Fibroblast of skin of right quadriceps (primary cell): ENCODE measurements at places on chromosomes 6 and 20.
A peak's percentile ranks its signal among the peaks of the same experiment; 100 is the strongest.

DNA sequence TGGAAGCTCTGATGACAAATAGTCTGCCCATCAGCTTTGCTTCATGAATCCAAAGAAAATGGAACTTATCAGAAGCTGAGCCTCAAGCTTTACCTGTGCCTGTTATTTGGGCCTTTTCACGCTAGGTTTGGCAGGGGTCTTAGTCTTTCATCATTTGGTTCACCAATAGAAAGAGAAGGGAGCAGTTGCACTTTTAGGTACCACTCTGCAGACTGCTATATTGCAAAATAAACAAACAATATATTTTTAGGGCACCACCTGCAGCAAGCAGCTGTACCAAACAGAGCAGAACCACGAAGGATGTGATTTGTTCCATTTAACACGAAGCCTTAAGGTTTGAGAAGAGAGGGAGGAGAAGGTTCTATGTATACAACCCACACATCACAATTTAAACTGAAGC lies 291.4 kb upstream of the RNF217 start:
- no peak for DNase-seq

DNA sequence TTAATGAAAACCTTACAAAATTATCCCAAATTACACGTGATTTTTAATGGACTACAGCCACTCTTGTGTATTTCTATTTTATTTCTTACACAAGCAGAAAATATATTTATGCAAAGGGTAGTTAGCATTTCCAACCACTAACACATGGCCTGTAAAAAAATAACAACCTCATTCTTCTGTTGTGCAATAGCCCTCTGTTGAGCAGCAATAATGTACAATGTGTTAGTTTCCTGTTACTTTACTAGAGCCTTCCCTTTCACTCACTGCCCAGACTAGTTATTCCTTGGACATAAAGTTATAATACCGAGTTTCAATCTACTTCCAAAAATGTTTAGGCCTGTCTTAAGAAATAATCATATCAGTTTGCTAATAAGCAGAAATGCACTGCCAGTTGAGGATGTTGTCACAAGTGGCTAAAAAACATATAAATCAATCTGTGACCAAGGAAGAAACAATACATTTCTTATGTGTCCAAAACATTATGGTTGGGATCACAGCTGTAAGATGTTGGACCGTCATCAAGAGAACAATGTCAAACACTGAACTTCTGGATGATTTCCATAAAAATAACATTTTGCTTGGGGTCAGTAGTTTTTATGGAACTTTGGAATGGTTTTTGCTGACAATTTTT lies 73.6 kb upstream of the RNF146 start:
- DNase-seq: peak; percentile 69

- no peak for DNase-seq
Observed at GRCh38 chr20:11719153-11719552, 198.5 kb upstream of the BTBD3 start.

DNA sequence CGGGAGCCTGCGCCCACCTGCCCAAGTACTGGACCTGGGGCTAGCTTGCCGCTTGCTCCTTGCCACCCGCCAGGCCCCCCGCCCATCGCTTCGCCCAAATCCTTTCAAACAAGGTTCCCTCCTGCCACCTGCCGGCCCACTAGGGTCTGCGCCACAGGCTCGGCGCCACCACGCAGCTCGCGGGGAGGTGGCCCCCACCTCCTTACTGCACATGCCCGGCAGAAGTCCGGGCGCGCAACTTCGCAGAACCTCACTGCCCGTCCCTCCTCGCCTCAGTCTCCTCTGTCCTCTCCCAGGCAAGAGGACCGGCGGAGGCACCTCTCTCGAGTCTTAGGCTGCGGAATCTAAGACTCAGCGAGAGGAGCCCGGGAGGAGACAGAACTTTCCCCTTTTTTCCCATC lies 11.2 kb downstream of the GNAS-AS1 start:
- DNase-seq: peak; percentile 23

- no peak for DNase-seq
Observed at GRCh38 chr6:165834613-165835259, 171.7 kb upstream of the PDE10A start.

GRCh38 chr6:168404560-168404959 lies 36.4 kb upstream of the SMOC2 start:
- DNase-seq: no peak

- no peak for DNase-seq
Observed at GRCh38 chr20:5688431-5688972, 61.7 kb upstream of the SHLD1 start.

- no peak for DNase-seq
Observed at GRCh38 chr6:7703148-7703680, 22.7 kb upstream of the BMP6 start.

- DNase-seq: no peak
Observed at GRCh38 chr6:1372690-1373089, 16.7 kb upstream of the FOXF2 start.

GRCh38 chr6:82097676-82098075 lies 149.9 kb downstream of the IBTK start:
- DNase-seq: no peak

- DNase-seq: no peak
Observed at GRCh38 chr6:47342824-47343223, 33.1 kb upstream of the TNFRSF21 start.

DNA sequence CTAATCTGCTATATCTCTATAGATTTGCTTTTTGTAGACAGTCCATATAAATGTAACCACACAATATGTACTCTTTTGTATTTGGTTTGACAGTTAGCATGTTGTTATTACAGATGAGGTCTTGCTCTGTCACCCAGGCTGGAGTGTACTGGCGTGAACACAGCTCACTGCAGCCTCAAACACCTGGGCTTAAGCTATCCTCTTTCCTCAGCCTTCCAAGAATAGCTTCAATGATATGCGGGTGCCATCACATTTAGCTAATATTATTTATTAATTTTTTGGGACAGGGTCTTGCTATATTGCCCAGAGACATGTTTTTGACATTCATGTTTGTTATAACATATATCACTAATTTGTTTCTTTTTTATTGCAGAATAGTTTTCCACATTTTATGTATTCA lies 10.8 kb downstream of the REPS1 start:
- DNase-seq: no peak

DNA sequence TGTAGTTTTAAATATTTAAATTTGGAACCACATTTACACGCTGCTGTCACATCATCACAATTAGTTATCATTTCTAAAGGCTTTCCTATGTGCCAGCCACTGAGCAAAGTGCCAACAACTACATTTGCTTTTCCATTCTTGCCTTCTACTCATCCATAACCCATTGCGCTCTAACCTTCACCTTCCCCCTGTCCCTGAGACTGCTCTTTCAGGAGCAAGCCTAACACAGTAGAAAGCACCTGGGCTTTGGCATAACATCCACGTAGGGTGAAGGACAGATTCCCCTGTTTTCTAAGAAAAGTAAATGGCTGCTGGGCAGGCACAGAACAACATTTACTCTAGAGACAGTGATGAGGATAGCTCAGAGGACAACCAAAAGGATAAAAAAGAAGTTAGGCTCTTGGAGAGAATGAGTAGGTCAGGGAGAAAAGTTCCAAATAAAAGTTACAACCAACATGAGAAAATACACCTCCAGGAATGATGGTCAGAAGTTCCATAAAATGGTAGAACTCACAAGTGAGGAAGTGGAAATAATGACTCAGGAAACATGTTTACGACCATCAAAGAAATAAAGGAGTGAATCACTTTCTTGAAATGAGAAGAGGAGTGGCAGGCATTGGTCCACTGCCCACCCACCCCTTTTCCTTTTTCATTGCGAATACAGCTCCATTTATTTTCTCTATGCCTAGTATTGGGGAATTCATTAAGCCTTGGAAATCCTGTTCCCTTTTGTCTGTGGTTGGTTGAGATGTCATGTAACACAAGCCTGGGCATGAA lies 77.2 kb downstream of the PFDN4 start:
- DNase-seq: peak; percentile 57

- DNase-seq: no peak
Observed at GRCh38 chr20:33709398-33709797, 10.7 kb downstream of the PXMP4 start.

DNA sequence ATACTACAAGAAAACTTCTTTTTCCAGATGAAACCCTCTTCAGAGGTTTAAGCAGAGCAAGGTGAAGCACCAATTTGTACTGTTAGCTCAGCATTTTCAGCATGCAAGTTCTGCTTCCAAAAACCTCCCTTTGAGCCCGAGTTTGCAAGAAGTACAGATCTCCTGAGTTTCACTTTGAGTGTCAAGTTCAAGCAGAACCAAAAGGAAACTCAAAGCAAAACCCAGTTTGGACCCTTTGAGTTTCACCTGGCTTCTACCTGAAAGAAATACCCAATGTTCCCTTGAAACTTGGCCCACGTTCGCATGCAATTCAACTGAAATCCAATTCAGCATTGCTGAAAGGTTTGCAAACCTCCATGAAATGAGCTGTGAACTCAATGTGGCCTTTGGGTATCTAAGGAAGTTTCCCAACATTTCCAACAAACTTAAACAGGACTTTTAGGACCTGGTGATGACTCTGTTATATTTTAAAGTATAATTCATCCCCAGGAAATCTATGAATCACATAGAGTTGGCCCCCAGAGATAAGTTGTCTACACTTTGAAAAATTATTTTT lies 62.9 kb upstream of the HBS1L start:
- no peak for DNase-seq

- DNase-seq: no peak
Observed at GRCh38 chr6:104365451-104366234, 494.1 kb downstream of the HACE1 start.

- peak; percentile 46 for DNase-seq
Observed at GRCh38 chr6:48775157-48775556, 664.2 kb upstream of the PTCHD4 start.

GRCh38 chr6:70973604-70974003 lies 16.7 kb upstream of the B3GAT2 start:
- peak; percentile 10 for DNase-seq

DNA sequence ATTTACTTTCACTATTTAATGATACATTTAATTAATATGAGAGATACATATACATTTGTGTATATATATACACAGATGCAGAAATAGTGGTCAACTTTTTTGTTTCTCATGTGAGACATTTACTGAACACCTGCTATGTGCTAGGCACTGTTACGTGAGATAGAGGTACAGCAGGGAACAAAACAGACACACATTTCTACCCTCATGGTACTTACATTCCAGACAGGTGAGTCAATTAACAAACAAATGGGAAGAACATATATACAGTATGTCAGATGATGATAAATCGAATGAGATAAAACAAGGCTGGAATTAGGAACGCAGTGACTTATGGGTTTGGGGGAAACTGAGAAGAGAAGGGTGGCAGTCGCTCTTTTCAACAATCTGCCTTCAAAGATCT lies 5.1 kb downstream of the TFB1M start:
- DNase-seq: no peak
